Left renal pelvis (tissue), 4 donors: ENCODE measurements at places on chromosomes 12 and 14. TPM values are rescaled to one million over a fixed set of nuclear protein-coding genes. Genes with fewer than 3 reads are reported as not detected.

DNA sequence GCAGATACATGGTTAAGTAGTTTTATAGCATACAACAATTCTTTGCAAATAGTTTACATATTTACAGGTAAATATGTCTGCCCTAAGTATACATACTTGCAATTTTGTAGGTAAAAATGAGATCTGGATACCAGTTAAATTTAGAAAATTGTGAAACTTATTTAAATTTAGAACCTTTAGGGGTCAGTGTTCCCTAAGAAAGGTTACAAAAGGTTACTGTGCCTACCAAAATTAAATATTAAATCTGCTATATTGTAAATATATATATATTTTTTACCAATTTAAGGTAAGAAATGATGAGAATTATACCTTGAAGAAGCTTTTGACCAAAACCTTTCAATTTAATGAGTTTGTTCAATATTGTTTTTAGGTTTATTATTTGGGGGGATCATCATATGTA lies 54.0 kb downstream of the MIPOL1 start:
- DNase-seq, result no peak

DNA sequence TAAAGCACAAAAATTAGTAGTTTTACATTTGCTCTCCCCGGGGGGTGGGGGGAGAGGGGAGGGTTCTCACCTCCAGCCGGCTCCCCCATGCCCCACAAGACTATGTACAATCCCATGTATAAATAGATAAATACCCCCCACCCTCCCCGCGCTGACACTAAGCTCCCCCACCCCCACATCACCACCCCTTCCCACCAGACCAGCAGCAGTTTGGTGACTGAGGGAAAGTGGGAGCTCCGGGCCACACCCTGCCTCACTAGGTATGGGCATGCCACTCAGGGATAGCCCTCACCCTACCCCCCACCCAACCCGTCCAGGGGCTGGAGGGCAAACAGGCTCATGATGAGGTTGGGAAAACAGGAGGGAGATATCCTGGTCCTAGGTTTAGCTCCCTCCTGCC lies 1.9 kb upstream of the PRKAG1 start:
- DNase-seq, result no peak

Gene KRT3
- not detected for polyA plus RNA-seq

Gene TOMM20L
- polyA plus RNA-seq, result 1.4 TPM

- DNase-seq, result no peak
These were observed 2.3 kb upstream of the ANGEL1 start for GRCh38 chr14:76814726-76815645.

Gene RNF212B
- polyA plus RNA-seq, result 1.6 TPM

Gene KRT81
- polyA plus RNA-seq, result not detected

Gene LMO3
- 3.3 TPM for polyA plus RNA-seq

DNA sequence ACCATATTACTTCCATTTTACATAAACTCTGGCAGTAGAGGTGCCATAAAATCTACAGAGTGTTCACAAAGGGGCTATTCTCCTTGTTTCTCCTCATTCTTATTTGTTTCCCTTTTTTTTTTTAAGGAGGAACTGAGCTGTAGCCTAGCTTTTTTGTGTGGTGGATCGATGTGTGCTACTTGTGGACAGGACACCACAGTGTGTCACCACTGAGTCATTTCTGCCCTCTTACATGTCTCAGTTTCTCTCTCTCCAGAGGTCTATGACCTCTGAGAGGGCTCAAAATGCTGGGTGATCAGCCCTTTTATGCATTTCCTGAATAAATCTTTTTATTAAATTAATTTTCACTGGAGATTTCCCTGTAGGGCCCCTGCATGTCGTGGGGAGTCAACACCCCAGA lies 370.2 kb downstream of the ADGRD1 start:
- DNase-seq, result no peak

DNA sequence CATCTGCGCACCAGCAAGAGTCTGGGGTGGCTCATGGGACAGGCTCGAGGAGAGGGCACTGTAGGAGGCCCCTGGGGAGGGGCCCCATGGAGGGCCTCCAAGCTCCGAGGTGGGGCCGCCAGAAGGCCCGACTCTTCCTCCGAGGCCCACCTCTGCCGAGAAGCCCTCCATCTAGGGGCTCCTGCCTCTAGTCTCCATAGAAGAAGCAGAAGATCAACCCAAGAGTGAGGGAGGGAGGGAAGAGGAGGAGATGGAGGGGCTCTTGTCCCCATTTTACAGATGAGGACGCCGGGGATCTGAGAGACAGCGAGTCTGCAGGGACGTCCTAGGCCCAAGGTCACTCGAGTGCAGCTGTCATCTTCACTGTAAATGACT lies 41.2 kb downstream of the DIO3 start:
- no peak for DNase-seq

GRCh38 chr12:46108721-46109120 lies 118.3 kb upstream of the SCAF11 start:
- no peak for DNase-seq

Gene ETFBKMT
- polyA plus RNA-seq, result 6.4 TPM

DNA sequence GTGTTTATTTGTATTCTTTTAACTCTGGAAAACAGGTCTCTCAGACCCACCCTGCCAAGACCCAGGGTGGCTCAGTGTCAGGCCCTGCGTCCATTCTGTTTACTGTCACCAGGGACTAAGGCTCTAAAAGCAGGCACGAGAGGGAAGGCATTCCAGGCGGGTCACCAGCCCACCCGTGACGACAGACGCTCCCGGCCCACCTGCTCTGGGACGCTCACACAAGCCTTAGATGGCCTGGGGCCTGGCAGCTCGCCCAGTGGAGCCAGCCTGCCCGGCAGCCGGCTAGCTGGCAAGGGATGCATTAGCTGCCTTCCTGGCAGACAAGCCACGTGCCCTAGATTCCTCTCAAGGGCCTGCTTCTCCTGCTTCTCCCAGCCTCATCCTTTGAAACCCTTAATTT lies 9.2 kb upstream of the NUAK1 start:
- DNase-seq, result no peak

DNA sequence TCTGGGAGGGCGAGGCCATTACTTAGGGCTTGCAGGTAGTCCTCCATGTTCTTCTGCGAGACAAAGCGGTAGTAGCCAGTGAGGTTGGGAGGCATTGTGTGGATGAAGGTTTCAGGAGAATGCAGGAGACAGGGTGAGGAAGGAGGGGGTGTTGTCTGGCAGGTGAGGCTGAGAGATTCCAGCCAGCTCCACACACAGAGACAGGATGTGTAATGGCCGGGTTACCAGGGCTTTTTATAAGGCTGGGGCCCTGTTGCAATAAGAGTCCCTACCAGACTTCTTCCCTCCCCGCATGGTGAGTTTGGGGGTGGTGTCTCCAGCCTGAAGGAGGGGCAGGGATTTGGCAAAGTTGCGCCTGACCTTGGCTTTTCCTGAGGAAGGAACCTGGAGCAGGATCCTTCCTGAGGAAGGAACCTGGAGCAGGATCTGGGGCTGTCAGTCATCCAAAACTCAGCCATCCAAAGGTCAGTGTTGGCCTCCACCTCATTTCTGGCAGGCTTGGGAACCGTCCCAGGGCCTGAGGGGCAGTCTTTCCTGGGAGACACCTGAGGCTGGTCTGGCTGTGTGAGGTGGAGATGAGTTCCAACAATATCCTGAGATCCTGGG lies at the start of gene RBP5:
Gene RBP5 (minus strand): TSS at position 209 of the 606 bp plus-strand sequence. CDS start 114 bp downstream, at position 95.
- no peak for DNase-seq

DNA sequence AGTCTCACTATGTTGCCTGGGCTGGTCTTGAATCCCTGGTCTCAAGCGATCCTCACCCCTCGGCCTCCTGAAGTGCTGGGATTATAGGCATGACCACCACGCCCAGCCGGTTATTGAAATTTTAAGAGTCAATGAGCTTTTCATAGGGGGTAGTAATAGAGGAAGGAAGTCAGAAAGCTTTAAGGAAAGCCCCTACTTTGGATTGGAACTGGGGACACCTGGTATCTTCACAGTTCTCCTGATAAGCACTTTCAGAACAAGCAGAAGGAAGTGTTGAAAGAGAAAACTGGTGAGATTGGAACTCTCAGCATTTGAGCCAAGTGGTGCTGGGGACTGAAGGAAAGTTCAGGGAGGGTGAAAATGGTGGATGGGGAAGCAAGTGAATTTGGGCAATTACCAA lies 5.1 kb downstream of the SLC4A8 start:
- DNase-seq, result no peak

Gene JAG2
- polyA plus RNA-seq, result 5.4 TPM

- DNase-seq, result no peak
These were observed 147.8 kb downstream of the GCH1 start for GRCh38 chr14:54754623-54755386.

GRCh38 chr12:25997201-25997963 lies 38.9 kb downstream of the RASSF8 start:
- no peak for DNase-seq

DNA sequence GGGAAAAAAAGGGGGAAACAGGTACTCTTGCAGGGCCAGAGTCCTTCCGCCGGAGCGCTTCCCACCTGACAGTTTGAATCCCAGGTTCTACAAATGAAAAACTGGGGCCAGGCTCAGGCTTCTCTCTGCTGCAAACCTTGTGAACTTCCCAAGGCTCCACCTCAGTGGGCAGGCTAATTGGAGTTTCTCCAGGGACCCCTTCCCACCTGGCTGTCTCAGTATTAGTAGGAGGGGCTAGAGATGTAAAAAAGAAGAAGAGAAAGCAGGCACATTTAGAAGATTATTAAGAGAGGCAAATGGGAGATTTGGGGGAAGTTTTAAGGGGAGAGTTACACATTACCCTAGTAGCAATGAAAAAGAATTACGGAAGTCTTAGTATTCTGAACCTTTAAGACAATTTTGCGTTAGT lies 20.0 kb upstream of the CLEC2D start:
- DNase-seq, result peak; percentile 29

DNA sequence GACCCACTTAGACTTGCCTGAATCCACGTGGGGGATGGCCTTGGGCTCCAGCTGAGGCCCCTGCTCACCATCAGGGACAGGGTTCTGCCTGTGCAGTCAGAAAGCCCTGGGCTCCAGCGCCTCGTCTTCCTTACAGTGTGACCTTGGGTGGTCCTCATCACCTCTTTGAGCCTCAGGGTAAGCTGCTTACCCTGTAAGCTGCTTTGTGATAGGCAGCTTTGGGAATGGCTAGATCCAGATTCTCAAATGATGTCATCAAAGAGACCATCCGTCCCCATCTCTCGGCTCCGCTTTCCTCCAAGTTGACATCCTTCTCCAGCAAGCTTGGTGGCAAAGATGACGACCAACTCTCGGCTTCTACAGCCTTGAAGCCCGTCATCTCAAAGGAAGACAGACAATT lies 127.0 kb downstream of the ADCK1 start:
- DNase-seq, result no peak

Gene KLRC2
- not detected for polyA plus RNA-seq

DNA sequence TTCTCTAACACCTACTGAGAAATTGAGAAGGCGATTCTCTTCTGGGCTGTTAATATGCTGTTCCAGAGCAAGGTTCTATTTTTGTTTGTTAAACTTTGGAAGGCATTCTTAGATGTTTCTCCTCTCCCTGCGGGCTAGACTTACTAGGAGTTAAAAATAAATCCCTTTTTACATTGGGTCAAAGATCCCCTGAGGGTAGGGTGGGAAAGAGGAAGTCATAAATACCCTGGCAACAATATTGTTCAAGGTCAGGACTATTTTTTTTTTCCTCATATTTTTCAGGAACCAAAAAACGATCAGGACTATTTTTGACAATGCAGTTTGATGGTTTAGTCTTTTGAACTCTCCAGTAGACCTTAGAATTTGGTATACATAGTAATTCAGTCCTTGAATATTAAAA lies 12.0 kb upstream of the SLC2A14 start:
- no peak for DNase-seq

GRCh38 chr14:72476657-72477499 lies 417.0 kb downstream of the DPF3 start:
- DNase-seq, result no peak

DNA sequence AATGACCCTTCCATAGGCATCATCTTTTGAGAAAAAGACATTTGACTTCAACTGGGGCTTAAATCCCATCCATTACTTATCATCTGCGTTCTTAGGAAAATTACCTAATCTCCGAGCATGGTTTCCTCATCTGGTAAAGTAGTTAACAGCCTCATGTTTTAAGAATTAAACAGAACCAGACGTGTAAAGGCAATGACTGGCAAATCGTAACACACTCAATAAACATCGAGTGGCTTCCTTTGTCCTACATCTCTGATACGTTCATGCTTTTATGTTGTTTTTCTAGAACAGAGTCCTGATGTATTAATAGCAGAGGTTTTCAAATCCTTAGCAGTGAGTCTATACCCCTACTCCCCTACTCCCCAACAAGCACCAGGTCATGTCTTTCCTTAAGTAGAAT lies 189.7 kb upstream of the RGS6 start:
- no peak for DNase-seq

- DNase-seq, result no peak
These were observed 13.9 kb downstream of the RAB15 start for GRCh38 chr14:64958201-64958600.

Gene TRIM9
- polyA plus RNA-seq, result 1.2 TPM

DNA sequence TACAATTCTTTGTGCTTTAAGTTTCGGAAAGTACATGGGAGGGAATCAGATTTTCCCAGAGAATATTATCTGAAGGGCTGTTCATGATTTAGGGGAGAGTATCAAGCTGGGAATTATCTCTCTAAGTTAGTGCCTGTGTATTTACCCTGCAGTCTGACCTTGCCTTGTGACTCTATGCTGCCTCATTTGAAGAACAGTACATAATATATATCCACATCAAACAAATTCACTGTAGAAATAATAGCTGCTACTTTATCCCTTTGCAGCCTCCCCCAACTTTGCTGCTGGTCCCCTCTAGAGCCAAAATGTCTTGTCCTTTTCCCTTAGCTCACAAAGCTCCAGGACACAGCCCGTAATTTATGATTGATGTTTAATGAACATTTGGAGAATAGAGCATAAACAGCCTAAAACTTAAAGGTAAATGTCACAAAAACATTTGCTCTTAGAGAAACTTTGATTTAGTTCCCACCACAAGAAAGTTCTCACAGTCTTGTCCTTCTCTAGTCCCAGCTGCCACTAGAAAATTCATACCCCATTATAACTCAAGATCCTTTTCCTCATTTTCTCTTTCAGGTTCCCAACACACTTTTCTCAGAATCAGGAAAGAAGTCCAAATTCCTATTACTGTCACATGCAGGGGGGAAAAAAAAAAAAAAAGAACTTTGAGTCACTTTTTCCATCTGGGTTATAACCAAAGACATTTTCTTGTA lies 1009.6 kb downstream of the FLRT2 start:
- no peak for DNase-seq

Gene CATSPERB
- 1.2 TPM for polyA plus RNA-seq

Gene ZC3H14
- 98.4 TPM for polyA plus RNA-seq

- DNase-seq, result no peak
These were observed 55.6 kb upstream of the PTHLH start for GRCh38 chr12:28027947-28028724.

DNA sequence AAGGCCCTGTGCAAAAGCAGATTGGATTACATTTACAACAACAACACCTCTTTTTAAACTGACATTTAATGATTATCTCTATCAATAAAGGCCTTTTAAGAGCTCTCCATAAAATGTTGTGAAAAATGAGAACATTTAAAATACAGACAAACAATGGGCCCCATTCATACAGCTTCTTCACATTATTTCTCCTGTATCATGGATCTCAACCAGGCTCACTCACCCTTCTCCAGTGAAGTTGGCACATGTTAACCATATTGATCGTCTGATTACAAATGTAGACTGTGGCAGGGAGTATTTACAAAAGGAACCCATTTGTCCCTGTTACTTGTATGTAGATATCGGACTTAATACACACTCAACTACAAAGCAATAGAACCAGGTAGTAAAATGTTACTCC lies 220.2 kb upstream of the BTG1 start:
- no peak for DNase-seq
